ENCODE measurements at places on chromosomes 1 and 21. TPM values are rescaled to one million over a fixed set of nuclear protein-coding genes. Genes with fewer than 3 reads are reported as not detected.

GPR25 gene
- 0.84 TPM for total RNA-seq

BGLAP gene
- 0.31 TPM for total RNA-seq

TSPEAR gene
- total RNA-seq: not detected

ZSWIM5 gene
- total RNA-seq: 1.5 TPM

FYB2 gene
- not detected for total RNA-seq

E2F2 gene
- 2.7 TPM for total RNA-seq

LCE1F gene
- not detected for total RNA-seq

AHDC1 gene
- total RNA-seq: 3.3 TPM

C1orf116 gene
- total RNA-seq: 0.63 TPM

GNAT2 gene
- not detected for total RNA-seq

OR2L13 gene
- total RNA-seq: 0.21 TPM

TRIM17 gene
- total RNA-seq: 0.42 TPM

TRIM45 gene
- 0.21 TPM for total RNA-seq

UBE2Q1 gene
- 30.7 TPM for total RNA-seq

SELENBP1 gene
- total RNA-seq: not detected

All from mononuclear cell (primary cell).